ENCODE measurements at places on chromosomes 13 and 19.

DNA sequence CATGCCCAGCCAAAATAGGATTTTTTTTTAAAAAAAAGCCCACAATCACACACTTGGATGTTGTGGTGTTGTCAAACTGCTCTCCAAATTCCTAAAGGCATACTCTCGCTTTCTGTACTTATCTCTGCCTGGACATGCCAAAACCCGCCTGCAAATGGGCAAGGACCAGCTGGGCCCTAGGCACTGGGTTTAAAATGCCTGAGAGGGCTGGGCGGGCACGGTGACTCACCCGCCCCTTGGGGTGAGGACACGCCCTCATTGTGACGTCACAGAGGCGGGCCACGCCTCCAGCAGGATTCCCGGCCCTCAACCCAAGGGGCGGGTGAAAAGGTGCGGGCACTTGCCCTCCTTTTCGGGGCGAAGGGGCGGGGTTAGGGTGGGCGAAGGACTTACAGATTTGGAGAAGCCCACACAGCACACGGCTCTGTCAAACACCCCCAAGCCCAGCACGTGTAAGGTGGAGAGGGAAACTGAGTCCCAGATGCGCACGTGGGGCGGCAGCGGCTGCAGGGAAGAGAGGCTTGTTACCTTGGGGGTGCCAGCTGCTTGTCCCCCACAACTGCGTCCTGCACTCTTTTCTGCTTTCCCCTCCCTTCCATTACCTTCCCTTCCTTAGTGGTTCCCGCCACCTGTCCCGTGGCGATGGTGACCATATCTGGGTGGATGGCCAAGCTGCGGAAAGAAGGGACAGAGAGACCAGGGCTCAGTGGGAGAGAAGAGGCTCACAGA, 6.6 kb downstream of the EML2 start:
- DNase-seq, result peak; percentile 64

- peak; percentile 69 for DNase-seq
Observed at GRCh38 chr19:18340990-18341868, 831 bp downstream of the PGPEP1 start.

DNA sequence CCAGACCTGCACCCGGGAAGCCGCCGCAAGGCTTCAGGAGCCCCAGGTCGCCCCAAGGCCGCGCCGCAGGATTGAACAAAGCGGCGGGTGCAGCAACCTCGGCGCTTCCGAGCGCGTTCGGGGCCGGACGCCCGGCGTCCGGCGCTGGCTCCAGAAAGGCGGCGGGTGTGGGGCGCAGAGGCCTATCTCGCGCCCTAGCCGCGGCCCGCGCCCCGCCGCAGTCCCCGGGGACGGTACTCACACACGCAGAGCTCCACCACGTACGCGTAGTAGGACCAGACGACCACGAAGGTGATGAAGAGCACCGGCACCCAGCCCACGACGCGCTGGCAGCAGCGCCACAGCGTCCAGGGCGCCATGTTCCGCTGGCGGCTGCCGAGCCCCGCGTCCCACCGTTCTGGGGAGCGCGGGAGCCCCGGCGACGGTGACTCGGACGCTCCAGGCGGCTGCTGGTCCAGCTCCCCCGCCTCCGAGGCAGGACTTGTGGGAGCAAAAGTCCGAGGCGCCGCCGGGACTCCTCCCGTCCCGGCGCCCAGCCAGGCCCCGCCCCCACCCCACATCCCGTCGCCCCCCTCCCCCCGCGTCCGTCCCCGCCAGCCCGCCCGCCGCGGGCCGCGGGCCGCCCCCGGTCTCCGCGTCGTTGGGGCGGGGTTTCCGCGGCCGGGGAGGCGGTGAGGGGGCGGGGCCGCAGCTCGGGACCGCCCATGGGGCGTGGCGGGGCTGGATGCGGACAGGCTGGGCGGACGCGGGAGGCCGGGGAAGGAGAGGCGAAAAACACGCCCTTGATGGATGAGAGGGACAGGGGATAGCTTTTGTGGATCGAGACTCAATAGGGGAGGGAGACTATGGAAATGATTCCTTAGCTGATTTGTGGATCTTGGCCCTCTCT, at the start of gene ZDHHC20:
TSS of gene ZDHHC20 (minus strand) at position 491 of the 889 bp plus-strand sequence. CDS start at position 359, 132 bp downstream.
- DNase-seq, result peak; percentile 90

GRCh38 chr19:34172661-34173192, 423 bp downstream of the LSM14A start:
- no peak for DNase-seq

- DNase-seq, result no peak
Observed at GRCh38 chr13:35599384-35599783, 122.9 kb upstream of the MAB21L1 start.

GRCh38 chr13:60655256-60655655, 258.2 kb downstream of the TDRD3 start:
- DNase-seq, result no peak

- no peak for DNase-seq
Observed at GRCh38 chr19:50204811-50205675, 1.6 kb downstream of the MYH14 start.

- DNase-seq, result no peak
Observed at GRCh38 chr19:19300613-19301012, 19.7 kb downstream of the SUGP1 start.

GRCh38 chr13:74251778-74252519, 117.7 kb upstream of the KLF12 start:
- DNase-seq, result no peak

- no peak for DNase-seq
Observed at GRCh38 chr19:609004-609346, 19.3 kb downstream of the HCN2 start.

- peak; percentile 28 for DNase-seq
Observed at GRCh38 chr13:51818781-51819511, 15.0 kb upstream of the DHRS12 start.

DNA sequence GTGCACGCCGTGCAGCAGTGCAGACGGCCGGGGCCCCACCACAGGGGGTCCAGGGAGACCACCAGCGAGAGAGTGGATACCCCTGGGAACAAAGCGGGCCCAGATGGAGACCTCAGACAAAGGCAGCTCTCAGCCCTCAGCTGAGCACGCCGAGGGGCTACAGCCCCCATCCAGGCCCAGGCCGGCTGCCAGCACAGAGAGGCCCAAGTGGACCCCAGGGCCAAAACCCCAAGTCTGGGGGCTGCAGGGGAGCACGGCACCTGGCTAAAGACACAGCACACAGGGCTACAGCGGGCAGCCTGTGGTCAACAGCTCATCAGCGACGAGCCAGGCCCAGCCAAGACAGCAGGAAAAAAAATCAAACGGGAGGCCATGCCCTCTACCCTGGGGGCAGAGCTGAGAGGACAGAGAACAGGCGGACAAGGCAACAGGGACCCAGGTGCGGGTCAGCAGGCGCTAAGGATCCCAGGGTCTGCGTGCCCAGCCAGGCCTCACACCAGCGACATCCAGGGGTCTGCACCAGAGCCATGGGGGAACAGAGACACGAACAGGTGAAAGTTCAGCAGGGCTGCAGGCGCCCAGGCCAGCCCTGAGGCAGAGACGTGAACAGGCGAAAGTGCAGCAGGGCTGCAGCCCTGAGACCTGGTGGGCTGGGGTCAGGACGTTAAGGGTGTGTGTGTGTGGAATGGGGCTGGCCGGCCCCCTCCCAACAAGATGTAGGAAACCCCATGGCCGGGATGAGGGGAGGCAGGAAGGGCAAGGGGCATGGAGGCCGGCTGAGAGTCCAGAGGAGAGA, 34.3 kb downstream of the RASA3 start:
- no peak for DNase-seq

DNA sequence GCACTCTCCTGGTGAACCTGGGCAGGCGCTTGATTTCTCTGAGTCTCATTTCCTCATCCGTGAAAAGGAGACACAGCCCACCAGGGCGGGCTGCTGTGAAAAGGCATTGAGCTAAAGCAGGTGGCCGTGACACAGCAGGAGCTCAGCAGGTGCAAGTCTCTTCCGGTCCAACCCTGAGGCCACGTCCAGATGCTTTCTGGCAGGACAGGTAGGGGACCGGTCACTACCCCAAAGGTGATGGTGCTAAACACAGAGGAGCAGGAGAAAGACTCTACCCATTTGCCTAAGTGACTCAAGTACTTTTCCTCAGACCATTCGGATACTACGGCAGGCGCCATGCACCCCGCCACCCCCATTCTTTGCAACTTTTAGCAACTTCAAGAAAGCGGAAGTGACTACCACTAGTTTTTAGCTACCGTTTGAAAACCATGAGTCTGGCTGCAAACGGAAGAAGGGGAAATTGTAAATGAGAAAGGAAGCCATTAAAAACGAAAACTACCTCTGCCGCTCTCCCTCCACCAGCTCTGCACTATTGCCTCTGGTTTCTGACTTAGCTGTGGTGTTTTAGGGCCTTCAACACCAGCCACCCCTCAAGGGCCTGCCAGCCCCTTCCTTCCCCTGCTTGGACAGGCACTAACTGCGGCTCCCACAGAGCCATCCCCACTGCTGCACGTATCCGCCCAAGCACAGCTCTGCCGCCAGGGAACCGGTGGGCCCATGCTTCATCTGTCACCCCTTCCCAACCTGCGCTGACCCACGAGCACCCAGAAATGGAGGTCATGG, 4.8 kb downstream of the PPP6R1 start:
- peak; percentile 79 for DNase-seq

DNA sequence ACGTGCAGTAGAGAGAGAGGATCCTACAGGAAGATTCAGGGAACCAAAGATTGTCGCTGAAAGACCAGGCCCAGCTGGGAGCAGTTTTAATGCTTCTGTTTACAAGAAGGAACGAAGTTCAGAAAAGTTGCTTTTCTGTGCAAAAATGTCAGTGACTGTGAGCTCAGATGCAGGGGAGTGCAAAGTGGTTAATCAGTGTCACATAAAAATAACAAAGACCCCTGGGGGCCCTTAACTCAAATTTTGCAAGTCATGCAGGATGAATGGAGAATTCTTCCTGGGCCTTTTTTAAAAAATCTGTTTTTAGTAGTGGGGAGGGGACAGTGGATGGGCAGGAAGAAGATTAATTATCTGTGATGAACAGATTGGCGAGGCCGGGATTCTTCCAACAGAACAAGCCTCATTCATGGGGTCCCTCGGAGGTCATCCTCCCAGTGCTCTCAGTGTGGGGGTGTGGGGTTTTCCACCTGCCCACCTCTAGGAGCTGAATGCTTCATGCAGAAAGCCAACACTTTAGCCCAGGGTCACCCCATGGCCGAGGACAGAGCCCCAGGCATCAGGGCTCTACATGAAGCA, 167.2 kb downstream of the UQCRFS1 start:
- no peak for DNase-seq

- DNase-seq, result no peak
Observed at GRCh38 chr19:46413262-46414031, at the start of gene CCDC8. CCDC8 (minus strand) TSS chr19:46413564; CDS start chr19:46412810, 754 bp downstream.

DNA sequence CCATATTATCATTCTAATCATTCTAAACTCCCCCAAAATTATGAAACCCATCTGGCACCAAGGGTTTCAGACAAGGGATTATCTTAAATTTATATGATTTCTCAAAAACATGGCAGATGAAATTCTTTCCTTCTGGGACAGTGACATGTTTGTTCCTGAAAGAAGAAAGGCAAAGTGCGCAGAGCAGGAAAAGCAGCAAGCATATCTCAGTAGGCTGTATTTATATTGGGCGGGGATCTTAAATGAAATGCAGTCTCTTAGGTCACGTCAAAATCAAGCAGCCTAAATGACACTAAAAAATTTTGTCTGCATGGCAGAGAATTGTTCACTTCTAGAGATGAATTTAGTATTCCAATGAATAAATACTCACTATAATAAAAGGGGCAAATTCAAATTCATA, 49.3 kb downstream of the RCBTB2 start:
- no peak for DNase-seq

DNA sequence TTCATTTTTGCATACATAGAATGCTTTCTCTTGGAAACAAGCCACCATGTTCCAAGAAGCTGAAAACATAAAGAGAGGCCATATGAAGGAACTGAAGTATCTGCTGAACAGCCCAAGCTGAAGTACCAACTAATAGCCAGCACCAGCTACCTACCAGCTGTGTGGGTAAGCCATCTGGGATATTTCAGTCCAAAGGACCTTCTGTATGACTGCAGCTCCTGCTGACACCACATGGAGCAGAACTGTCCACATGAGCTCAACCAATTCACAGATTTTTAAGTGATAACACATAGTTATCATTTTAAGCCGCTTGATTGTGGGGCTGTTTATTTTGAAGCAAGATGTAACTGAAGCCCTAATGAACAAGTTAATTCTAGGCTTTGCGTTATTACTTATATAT, 621.1 kb upstream of the KLHL1 start:
- no peak for DNase-seq

GRCh38 chr13:111216166-111216960, 101.3 kb downstream of the ARHGEF7 start:
- no peak for DNase-seq

- DNase-seq, result no peak
Observed at GRCh38 chr13:58893396-58893795, 1261.9 kb downstream of the PCDH17 start.

- no peak for DNase-seq
Observed at GRCh38 chr19:21087871-21088270, 5.9 kb downstream of the ZNF714 start.

DNA sequence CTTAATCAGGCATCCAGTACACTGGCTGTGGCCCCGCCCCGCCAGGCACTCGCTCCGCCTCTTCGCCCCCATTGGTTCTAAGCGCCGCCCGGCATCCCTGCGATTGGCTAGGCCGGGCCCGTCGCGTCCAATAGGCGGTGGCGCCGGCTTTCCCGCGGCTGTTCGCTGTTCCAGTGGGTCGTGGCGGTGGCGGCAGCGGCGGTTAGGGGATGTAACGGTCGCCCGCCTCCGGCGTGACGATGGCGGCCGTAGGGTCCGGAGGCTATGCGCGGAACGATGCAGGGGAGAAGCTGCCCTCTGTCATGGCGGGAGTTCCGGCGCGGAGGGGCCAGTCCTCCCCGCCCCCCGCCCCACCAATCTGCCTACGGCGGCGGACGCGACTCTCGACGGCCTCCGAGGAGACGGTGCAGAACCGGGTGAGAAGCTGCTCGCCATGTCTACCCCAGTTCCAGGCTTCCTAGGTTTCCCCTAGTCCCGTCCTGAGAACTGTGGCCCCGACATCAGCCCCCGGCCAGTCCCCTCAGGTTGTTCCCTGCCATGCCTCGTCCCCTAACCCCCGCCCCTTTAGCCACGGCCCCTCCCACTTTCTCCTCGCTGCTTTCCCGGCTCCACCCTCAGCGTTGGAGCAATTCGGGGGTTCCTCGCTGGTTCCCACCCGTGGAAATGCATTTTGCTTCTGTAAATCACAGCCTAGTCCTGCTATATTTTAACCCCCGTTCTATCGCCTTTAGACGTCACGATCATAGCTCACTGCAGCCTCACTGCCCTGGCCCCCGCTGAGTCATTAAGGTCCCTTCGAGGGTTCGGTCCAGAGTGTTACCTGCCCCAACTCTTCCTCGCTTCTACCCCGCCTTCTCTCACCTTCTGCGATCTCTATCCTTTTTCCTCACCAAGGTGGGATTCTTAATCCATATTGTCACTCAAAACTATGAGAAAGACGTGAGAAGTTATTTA, at the start of gene WDR62:
TSS of gene WDR62 (plus strand) at position 165 of the 954 bp plus-strand sequence. CDS start at position 240, 75 bp downstream.
- peak; percentile 95 for DNase-seq

Data from activated CD4-positive, alpha-beta T cell treated with anti-CD3 and anti-CD28 coated beads, Interleukin-2, amount 50 U/mL, for 16 hours (primary cell).